ENCODE measurements at places on chromosomes 16 and 17.

DNA sequence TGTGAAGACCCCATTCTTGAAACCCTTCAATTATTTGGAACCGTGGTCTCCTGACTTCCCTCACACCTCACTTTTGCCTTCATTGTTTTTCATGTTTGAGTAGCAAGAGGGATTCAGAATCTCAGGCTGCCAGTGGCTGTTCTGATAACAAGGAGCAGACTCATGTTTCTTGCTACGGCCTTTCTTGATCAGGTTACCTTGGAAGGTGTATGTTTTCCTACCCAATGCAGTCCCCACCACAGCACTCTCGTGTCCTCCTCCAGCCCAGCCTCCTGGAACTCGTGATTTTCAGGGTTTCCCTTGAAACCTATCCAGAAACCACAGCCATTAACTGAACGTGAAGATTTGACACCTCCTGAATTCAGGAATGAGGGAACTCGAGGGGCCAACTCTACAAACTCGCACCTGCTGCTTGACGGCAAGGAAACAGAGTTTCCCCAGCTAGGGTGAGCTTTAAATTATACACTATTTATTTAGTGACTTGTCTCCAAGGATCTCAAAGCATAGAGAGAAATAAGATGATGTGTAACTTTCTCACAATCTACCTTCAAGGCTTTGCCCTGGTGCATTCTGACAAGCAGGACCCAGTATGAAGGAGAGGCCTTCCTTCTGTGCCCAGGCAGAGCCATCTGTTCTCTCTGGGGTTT lies 1.6 kb downstream of the ZFHX3 start:
- H3K4me3 ChIP-seq: no peak overlapping the region
- peaks cover 24% of the 10 kb centered on the region for H3K27me3 ChIP-seq
- no peak overlapping the region for H3K27ac ChIP-seq
- no peaks in the 10 kb centered on the region for H3K36me3 ChIP-seq

GRCh38 chr17:74466828-74467184 lies 372 bp downstream of the CD300A start:
- H3K36me3 ChIP-seq: peaks cover 7% of the 10 kb centered on the region
- H3K27ac ChIP-seq: peak overlapping the region; percentile 88
- H3K4me1 ChIP-seq: peaks cover 33% of the 10 kb centered on the region
- peak; percentile 51 for DNase-seq
- H3K27me3 ChIP-seq: no peaks in the 10 kb centered on the region

- H3K4me1 ChIP-seq: peaks cover 56% of the 10 kb centered on the region
- peak overlapping the region; percentile 91 for H3K27ac ChIP-seq
- peak overlapping the region; percentile 85 for H3K4me3 ChIP-seq
- peaks cover 21% of the 10 kb centered on the region for H3K36me3 ChIP-seq
These were observed 3.5 kb downstream of the LIMD2 start for GRCh38 chr17:63696381-63696961.

GRCh38 chr16:56607109-56607618 lies 1.2 kb upstream of the MT2A start:
- H3K4me3 ChIP-seq: no peak overlapping the region
- no peaks in the 10 kb centered on the region for H3K27me3 ChIP-seq
- H3K27ac ChIP-seq: peak overlapping the region; percentile 86
- peak; percentile 35 for DNase-seq

DNA sequence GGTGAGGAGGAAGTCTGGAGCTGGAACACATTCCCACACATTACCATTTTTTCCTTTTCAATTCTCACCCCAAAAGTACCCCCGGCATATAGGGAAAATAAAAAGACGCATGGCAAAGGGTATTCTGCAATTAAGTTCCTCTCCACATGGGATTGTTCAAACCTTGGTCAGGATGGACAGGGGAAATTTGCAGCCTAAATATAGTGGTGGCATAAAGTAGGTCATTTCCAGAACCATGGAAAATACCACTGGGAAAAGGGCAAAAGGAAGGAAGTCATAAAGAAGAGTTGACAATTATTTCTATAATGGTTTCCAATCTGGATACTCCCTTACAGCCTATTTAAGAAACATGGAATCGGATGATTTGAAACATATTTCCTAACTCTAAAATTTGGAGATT lies 135.8 kb downstream of the STX8 start:
- H3K27me3 ChIP-seq: no peaks in the 10 kb centered on the region
- no peak for DNase-seq
- H3K4me3 ChIP-seq: no peak overlapping the region
- H3K27ac ChIP-seq: no peak overlapping the region
- H3K4me1 ChIP-seq: no peaks in the 10 kb centered on the region
- peaks cover 15% of the 10 kb centered on the region for H3K36me3 ChIP-seq

- peaks cover 29% of the 10 kb centered on the region for H3K36me3 ChIP-seq
- peak overlapping the region; percentile 49 for H3K27ac ChIP-seq
- no peak overlapping the region for H3K4me3 ChIP-seq
- H3K27me3 ChIP-seq: no peaks in the 10 kb centered on the region
- DNase-seq: no peak
These were observed 154.8 kb downstream of the VPS53 start for GRCh38 chr17:559551-560431.

GRCh38 chr17:2337544-2338314 lies 428 bp downstream of the SGSM2 start:
- peaks cover 4% of the 10 kb centered on the region for H3K36me3 ChIP-seq
- peak overlapping the region; percentile 79 for H3K4me3 ChIP-seq
- peak overlapping the region; percentile 52 for H3K27ac ChIP-seq
- peaks cover 15% of the 10 kb centered on the region for H3K4me1 ChIP-seq

DNA sequence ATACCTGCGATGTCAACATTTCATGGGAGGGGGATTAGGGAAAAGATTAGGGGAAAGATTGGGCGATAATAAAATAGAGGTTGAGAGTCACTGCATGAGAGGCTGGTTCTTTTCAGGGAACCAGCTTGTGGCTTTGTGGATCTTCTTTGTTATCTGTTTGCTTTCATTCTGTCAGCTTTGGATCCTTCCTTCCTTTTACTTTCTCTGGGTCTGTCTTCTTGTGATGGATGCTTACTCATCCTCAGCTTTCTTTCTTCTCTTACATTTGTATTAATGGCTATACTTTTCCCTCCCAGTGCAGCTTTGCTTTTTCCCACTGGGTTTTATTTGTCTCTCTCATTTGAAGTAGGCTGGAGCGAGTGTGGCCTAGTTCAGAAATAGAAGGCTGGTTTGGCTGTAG lies 47.1 kb downstream of the RPTOR start:
- no peak overlapping the region for H3K4me3 ChIP-seq
- no peaks in the 10 kb centered on the region for H3K36me3 ChIP-seq
- H3K27me3 ChIP-seq: no peaks in the 10 kb centered on the region
- H3K4me1 ChIP-seq: peaks cover 61% of the 10 kb centered on the region

- peaks cover 43% of the 10 kb centered on the region for H3K36me3 ChIP-seq
- no peak overlapping the region for H3K27ac ChIP-seq
- H3K27me3 ChIP-seq: no peaks in the 10 kb centered on the region
- DNase-seq: no peak
- H3K4me3 ChIP-seq: no peak overlapping the region
These were observed 7.7 kb downstream of the KNOP1 start for GRCh38 chr16:19710191-19710908.

DNA sequence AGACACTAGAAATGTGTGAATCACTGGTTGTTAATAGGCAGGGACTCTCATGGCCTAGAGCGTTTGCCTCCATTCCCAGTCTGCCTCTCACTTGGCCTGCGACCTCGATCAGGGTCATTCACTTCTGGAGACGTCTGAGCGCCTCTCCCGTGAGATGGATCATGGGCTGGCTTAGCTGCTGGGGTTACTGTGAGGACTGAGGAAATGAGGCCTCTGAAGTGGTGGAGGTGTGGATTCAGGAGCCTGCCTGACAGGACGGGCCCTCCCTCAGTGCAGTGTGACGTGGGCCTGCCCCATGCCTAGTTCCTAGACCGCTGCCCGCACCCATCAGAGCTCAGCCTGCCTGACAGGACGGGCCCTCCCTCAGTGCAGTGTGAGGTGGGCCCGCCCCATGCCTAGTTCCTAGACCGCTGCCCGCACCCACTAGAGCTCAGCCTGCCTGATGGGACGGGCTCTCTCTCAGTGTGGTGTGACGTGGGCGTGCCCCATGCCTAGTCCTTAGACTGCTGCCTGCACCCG lies 61.9 kb downstream of the BANP start:
- H3K27ac ChIP-seq: no peak overlapping the region
- peaks cover 36% of the 10 kb centered on the region for H3K36me3 ChIP-seq
- no peaks in the 10 kb centered on the region for H3K27me3 ChIP-seq
- no peak for DNase-seq
- H3K4me1 ChIP-seq: no peaks in the 10 kb centered on the region
- no peak overlapping the region for H3K4me3 ChIP-seq

DNA sequence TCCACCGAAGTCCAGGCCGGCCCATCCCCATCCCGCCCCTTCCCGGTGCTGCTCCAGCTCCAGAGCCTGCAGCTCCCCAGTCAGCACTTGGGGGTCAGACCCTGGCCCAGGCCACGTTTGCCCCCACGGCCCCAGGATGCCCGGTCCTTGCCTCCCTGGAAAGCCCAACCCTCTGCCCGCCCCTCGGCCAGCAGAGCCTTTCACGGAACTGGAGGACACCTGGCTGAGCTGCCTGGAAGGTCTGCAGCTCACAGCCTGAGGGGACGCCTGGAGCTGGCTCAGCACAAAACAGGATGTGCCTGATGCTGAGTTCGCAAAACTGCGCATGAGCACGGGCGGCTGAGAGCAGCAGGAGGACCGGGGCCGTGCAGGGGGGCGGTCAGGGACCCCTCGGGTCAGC lies 29.7 kb upstream of the SSTR5 start:
- H3K27me3 ChIP-seq: no peaks in the 10 kb centered on the region
- H3K27ac ChIP-seq: no peak overlapping the region
- no peaks in the 10 kb centered on the region for H3K4me1 ChIP-seq
- no peak for DNase-seq

DNA sequence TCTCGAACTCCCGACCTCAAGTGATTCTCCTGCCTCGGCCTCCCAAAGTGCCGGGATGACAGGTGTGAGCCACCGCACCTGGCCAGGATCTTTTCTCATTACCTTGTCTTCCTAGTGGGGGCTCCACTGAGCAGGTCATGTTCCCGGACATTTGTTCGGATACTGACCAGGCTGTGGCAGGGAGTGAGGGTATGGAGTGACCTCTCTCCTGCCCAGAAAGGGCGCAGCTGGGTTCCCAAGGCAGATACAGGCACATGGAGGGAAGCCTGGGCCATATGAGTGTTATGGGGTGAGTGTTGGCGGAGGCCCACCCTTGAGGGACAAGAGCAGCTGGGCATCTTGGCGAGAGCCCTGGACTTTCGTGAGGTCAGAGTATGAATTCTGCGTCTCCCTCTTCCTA lies 5.5 kb downstream of the SERPINF1 start:
- no peaks in the 10 kb centered on the region for H3K27me3 ChIP-seq
- H3K4me3 ChIP-seq: no peak overlapping the region
- no peak overlapping the region for H3K27ac ChIP-seq

GRCh38 chr17:71535321-71535720 lies 585.5 kb upstream of the SOX9 start:
- no peak overlapping the region for H3K4me3 ChIP-seq
- H3K27ac ChIP-seq: no peak overlapping the region
- no peaks in the 10 kb centered on the region for H3K4me1 ChIP-seq
- no peak for DNase-seq
- H3K27me3 ChIP-seq: no peaks in the 10 kb centered on the region
- no peaks in the 10 kb centered on the region for H3K36me3 ChIP-seq

DNA sequence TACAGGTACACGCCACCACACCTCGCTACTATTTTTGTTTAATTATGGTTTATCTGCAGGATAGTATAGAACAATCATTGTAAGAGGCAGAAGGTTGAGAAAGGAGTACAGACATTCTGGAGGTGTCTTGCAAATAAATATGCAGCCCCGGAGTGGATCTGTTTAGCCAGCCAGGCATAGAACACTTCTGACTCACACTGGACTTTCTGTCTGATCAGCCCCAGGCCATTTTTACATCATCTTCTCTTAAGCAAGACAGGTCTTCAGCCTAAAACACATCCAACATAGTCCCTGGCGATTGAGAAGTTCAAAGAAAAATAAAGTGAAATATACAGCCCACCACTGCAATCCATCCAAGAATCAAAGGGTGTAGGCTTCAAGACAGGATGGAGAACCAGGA lies 81.4 kb downstream of the XYLT1 start:
- no peak overlapping the region for H3K4me3 ChIP-seq
- H3K36me3 ChIP-seq: peaks cover 4% of the 10 kb centered on the region
- H3K27ac ChIP-seq: no peak overlapping the region
- no peaks in the 10 kb centered on the region for H3K27me3 ChIP-seq

GRCh38 chr17:75601057-75601987 lies 13.7 kb downstream of the MYO15B start:
- no peaks in the 10 kb centered on the region for H3K36me3 ChIP-seq
- no peak overlapping the region for H3K4me3 ChIP-seq
- DNase-seq: peak; percentile 72
- H3K27ac ChIP-seq: no peak overlapping the region

GRCh38 chr16:18950469-18951185 lies 24.4 kb upstream of the SMG1 start:
- no peaks in the 10 kb centered on the region for H3K36me3 ChIP-seq
- DNase-seq: no peak
- H3K27ac ChIP-seq: no peak overlapping the region

- no peak overlapping the region for H3K27ac ChIP-seq
- peaks cover 2% of the 10 kb centered on the region for H3K36me3 ChIP-seq
- H3K4me1 ChIP-seq: peaks cover 13% of the 10 kb centered on the region
- peaks cover 70% of the 10 kb centered on the region for H3K27me3 ChIP-seq
These were observed 504 bp downstream of the FOXC2 start for GRCh38 chr16:86566966-86567700.

- no peak for DNase-seq
- H3K27me3 ChIP-seq: peaks cover 3% of the 10 kb centered on the region
- H3K4me1 ChIP-seq: no peaks in the 10 kb centered on the region
- H3K36me3 ChIP-seq: no peaks in the 10 kb centered on the region
- no peak overlapping the region for H3K27ac ChIP-seq
These were observed 349.2 kb upstream of the HSBP1 start for GRCh38 chr16:83458612-83459011.

DNA sequence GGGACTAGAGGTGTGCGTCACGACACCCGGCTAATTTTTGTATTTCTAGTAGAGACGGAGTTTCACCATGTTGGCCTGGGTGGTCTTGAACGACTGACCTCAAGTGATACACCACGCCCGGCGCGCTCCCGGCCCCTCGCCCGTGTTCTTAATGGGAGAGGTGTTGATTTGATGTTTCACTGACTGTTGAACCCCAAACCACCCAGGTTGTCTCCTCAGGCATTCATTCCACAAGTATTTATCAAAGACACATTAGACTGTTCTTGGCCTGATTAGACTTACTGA lies 1.4 kb downstream of the CENPN start:
- H3K4me1 ChIP-seq: peaks cover 48% of the 10 kb centered on the region
- H3K27me3 ChIP-seq: peaks cover 7% of the 10 kb centered on the region
- peaks cover 37% of the 10 kb centered on the region for H3K36me3 ChIP-seq
- peak overlapping the region; percentile 59 for H3K27ac ChIP-seq
- peak overlapping the region; percentile 98 for H3K4me3 ChIP-seq
- no peak for DNase-seq

DNA sequence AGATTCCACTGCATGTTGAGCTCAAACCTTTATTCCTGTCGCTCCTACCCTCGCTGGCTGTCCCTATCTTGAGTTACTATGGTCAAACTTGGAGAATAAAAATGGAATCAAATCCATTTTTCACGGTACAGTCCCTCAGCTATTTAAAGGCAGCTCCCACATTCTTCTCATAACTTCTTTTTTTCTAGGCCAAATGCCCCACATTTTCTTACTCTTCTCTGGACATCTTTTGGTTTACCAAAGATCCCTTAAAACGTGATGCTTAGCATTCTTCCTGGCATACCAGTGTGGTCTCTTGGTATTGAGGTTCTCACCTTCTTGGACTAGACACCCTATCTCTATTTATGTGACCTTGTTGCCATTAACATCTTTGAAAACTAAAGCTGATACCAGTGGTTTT lies 48.3 kb upstream of the MAF start:
- H3K4me3 ChIP-seq: no peak overlapping the region
- DNase-seq: no peak
- no peaks in the 10 kb centered on the region for H3K4me1 ChIP-seq
- H3K27me3 ChIP-seq: peaks cover 10% of the 10 kb centered on the region
- H3K27ac ChIP-seq: no peak overlapping the region
- H3K36me3 ChIP-seq: no peaks in the 10 kb centered on the region
